ENCODE measurements at places on chromosomes 7 and 10. TPM values are rescaled to one million over a fixed set of nuclear protein-coding genes. Genes with fewer than 3 reads are reported as not detected.

CFAP69 gene
- total RNA-seq, result 0.71 TPM

HOXA7 gene
- total RNA-seq, result not detected

HTR5A gene
- 0.20 TPM for total RNA-seq

STEAP1B gene
- total RNA-seq, result not detected

THSD7A gene
- total RNA-seq, result 211 TPM

REPIN1 gene
- total RNA-seq, result 146 TPM

DNA sequence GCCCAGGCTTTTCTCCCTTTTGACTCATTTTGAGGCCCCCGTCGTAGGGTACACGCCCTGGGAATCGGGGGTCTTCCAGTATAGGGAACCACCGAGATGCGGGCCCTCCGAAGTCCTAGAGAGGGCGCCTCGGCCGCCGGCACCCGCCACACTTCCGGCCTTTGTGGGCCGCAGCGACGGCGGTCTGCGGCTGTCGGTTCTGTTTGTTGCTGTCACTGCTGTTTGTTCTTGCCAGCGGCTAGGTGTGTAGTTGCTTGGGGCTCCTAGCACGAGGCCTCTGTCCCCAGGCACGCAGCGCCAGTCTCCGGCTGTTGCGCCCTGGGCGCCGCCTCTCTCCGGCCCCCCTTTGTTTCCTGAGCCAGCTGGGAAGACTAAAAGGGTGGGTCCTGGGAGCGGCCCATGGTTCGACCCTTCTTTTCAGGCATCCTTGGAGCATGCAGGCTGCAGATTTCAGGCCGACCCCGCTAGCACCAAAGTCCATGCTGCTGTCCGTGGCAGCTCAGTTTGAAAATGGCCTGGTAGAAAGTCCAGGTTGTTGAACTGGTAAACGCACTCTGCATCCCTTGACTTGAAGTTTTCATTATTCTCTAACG is 17.8 kb upstream of the ZKSCAN1 start:
- DNase-seq, result peak; percentile 71

DNA sequence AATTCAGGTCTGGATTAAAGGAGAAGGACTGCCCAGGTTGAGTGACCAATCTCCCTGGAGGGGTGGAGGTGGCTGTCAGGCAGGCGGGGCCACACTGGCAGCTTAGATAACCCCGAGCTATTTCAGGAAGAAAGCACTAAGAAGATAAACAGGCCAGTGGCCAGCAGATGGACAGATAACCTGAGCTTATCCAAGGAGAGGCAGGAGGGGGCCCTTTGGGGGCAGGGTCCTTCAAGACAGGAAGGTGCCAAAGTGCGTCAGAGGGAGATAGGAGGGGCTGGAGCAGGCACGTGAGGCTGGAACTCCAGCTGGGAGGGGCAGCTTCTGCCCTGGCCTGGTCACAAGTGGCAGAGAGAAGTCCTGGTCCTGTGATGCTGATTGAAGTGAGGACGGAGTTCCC is 29.8 kb upstream of the PODXL start:
- no peak for DNase-seq

DNA sequence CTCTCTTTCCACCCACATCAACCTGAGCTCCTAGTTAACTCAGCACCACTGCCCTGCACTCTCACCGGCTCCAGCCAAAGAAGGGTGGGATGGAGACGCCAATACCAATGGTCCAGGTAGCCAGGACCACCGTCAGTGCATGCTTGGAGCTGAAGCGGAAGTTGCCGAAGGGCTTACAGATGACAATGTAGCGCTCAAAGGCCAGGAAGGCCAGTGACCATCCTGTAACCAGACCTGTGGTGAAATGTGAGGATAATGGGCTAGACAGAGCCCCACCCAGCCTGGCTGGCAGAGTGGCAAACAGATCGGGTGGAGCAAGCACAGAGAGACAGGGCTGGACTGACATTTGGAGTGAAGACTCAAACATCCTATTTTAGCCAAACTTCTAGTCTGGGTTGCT is 673 bp downstream of the OPN1SW start:
- DNase-seq, result no peak

DNA sequence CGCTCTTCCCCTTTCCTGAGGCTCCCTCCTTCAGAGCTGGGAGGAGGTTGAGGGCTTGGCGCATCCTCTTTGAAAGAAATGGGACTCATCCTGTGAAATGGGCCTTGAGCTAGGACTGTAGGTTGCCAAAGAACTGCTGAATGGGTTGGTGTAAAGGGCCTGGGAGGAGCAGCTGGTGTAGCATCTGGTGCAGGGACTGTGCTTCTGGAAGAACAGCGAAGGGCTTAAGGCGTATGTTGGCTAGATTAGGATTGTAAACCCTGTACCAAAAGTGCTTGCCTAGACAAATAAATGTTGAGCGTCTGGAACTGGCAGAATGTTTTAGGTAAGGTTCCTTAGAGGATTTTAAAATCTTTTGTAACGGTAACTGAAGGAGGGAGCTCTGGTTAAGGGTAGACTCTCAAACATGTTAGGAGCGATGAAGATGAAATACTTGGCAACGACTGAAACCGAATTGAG is 563 bp downstream of the STAM start:
- DNase-seq, result peak; percentile 59
